ENCODE measurements at places on chromosomes 3 and 15. TPM values are rescaled to one million over a fixed set of nuclear protein-coding genes. Genes with fewer than 3 reads are reported as not detected.

The GRK7 gene
- polyA plus RNA-seq, result 0.05 TPM

The ADAMTS17 gene
- polyA plus RNA-seq, result not detected

- no peak for DNase-seq
Observed at GRCh38 chr3:125292015-125292414, 79.5 kb upstream of the SLC12A8 start.

- no peak for DNase-seq
Observed at GRCh38 chr15:71341811-71342550, 226.7 kb downstream of the THSD4 start.

GRCh38 chr3:71258116-71258515, 325.4 kb downstream of the FOXP1 start:
- DNase-seq, result no peak

The ABHD2 gene
- polyA plus RNA-seq, result 21.1 TPM
